ENCODE measurements at places on chromosomes 4 and X.

DNA sequence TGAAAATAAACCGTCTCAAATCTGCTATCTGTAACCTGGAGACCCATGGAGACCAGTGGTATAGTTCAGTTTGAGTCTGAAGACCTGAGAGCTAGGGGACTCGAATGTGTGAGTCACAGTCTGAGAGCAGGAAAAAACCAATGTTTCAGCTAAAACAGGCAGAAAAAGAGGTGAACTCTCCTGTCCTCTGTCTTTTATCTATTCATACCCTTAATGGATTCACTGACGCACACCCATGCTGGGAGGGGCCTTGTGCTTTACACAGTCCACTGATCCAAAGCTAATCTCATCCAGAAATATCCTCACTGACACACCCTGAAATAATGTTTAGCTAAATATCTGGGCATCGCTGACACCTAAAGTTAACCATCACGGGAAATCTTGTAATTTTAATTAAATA, 297.9 kb downstream of the GPM6A start:
- no peak for DNase-seq

GRCh38 chrX:132369617-132370326, 119.1 kb downstream of the MBNL3 start:
- DNase-seq, result no peak

DNA sequence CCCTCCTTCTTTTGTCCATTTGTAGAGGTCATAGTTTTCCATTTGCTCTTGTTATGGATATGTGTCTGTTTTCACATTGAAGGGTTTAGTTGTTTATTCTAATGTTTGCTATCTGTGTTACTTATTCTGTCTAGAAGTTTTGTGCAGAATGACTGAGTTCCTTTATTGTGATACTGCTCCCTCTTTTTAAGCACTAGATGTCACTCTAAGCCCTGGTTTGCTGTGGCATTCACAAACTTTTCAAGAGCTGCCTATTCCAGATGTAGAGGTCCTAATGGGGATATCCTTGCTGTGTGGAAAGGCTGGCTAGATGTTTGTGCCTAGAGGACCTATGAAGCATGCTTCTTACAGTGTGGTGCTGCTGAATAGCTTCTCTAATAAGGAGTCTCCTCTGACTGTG, 338.6 kb downstream of the SPIN4 start:
- no peak for DNase-seq

DNA sequence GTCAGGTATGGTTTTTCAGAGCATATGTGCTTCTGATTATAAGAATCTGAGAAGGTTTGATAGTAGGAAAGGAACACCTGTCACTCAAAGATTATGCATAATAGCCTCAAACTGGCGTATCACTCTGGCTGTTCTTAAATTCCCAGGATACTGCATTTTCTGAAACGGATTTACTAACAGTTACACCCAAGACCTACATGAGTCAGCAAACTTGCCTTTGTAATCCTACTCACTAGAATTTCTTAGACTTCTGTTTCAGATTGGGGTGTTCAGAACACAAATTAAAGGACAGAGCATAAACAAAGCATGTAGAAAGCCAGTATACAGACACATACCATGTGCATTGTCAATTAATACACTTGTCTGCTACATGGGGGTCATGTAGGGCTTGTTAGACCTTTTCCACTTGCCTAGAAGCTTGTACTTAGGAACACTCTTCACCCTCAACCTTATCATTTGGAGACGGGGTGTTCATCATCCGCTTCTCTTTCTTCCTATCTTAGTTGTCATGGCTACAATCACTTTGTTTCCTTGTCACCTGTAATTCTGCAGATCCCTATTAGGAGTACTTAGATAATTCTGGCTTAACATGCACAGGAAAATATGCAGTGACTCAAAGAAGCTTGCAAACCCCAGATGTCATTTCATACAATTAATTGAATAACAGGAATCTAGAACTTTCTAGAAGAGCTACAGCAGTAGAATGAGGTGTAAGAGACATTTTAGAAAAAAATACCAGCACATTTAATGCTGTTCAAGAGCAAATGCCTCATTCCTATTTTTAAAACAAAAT, 593.0 kb upstream of the TENM3 start:
- no peak for DNase-seq

DNA sequence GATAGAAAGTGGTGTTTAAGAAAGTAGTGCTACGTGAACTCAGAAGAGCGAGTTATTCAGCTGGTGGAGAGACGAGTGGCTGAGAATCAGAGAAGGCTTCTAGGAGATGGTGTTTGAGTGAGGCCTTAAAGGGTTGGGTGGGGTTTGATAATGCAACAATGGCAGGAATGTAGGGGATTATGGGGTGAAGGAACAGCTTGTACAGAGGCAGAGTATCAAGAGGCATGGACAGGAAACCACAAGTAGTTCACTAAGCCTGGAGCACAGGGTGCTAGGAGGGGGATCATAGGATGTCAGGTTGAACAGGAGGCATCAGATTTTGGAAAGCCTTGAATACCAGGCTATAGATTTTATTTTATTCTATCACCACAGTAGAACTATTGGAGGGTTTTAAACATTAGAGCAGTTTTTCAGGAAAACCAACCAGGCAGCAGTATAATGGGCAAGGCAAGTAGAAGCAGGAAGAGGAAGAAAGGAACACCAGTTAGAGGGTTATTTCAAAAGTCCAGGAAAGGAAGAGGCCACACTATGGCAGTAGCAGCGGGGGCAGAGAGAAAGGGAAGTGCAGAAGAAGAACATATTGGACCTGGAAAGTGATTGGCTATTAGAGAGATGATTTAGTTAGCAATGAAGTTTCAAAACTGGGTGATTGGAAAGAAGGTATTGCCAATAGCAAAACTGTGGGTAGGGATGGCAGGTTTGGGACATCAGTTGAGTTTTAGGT, 99.2 kb downstream of the DOCK11 start:
- no peak for DNase-seq

DNA sequence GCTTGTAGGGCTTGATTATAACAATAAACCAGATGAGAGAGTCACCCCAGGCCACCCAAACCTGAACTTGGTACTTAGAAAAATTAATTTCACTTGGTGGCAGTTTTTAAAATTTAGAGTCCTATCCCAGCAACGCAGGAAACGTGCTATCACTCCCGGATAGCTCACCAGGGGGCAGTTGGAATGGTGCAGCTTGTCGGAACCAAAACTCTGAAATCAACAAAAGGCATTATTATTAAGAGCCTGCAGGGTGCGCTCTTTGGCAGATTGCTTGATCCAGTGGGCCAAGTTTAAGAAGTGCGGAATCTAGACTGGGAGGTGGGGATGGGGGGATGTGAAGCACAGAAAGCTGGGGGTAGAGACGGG, 2.4 kb downstream of the FRAS1 start:
- DNase-seq, result peak; percentile 68

DNA sequence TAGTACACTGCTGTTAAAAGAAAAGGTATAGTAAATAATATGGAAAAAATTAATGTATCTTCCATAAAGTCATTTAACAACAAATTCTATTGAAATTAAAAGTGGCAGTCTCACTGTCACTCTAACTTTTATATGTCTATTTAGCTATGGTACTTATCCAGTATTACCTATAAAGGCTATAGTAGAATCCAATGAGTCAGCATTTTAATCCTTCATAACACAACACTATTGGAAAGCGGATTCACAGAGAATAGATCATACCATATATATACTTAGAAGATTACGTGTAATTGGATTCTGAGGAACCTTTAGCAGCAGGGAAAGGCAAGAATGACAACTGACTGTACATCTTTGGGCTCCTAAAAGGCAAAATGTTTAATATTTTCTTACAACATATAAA, 1942.6 kb downstream of the PCDH7 start:
- no peak for DNase-seq

- no peak for DNase-seq
These were observed 80.0 kb downstream of the NWD2 start for GRCh38 chr4:37324546-37324945.

DNA sequence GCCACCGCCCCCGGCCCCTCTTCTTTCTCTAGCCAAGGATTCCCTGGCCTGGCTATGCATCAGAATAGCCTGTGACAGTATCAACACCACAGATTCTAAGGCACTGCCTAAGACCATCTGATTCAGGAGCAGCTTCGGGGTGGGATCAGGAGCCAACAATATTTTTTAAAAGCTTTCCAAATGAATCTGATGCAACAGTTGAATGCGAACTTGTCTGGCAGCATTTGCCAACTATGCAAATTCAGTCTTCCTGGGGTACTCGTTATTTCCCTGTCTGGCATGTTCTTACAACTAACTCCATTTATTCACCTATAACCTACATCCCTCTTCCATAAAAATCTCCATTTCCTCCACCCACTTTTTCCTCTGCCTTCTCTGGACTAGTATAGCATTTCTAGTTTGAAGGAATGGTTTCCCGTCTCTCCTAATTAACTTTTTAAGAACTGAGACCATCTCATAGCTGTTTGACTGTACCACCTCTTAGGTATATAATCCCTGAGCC, 36.2 kb upstream of the UGDH start:
- DNase-seq, result no peak

DNA sequence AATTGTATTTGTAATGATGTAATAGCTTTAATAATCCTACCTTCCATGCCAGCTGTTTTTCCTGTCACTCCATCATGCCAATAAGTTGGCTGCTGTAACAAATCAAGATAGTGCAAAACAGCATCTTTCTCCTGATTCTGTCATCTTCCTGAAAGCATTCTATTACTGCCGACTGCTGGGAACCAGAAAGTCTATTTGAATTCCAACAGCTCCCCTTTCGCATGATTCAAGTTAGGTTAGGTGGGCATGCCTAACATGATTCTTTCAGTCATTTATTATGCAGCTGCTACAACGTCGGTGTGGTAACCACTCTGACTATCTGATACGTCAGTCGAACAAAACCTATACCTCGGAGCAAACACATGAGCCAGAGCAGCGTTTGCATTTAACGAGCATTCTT, 127.9 kb upstream of the DMD start:
- peak; percentile 12 for DNase-seq

DNA sequence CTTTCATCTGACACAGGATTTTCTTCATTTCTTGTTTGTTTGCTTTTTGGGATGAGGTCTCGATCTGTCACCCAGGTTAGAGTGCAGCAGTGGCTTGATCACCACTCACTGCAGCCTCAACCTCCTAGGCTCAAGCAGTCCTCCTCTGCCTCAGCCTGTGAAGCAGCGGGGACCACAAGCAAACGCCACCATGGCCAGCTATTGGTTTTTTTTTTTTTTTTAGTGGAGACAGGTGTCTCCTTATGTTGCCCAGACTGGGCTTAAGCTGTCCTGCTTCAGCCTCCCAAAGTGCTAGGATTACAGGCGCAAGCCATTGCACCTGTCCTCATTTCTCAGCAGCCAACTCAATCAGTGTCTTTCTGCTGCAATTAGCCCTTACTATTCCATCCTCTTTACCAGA, 10.3 kb downstream of the SPRY1 start:
- no peak for DNase-seq

- DNase-seq, result no peak
These were observed 54.6 kb upstream of the CLDN34 start for GRCh38 chrX:9912351-9913145.

DNA sequence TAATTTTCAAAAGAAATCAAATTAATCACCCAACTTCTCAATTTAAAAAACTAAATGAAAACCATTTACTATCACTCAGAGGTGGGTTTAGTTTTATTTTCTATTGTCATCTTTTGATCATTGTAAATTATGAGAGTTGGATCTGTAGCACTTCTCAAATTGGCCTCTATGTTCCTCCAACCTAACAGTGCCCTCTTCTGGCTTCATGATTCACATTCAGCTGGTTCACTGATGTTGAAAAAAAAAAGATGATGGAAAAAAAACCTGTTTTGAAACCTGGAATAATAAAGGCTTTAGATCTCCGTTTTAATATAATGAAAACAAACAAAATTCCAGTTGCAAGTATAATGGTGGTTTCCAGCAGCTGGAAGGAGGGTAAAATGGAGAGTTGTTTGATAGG, 2.4 kb upstream of the NBDY start:
- peak; percentile 46 for DNase-seq

- DNase-seq, result no peak
These were observed 57.6 kb downstream of the MAPK10 start for GRCh38 chr4:86302251-86302650.

- DNase-seq, result no peak
These were observed 322.7 kb upstream of the HAND2 start for GRCh38 chr4:173852775-173853174.

DNA sequence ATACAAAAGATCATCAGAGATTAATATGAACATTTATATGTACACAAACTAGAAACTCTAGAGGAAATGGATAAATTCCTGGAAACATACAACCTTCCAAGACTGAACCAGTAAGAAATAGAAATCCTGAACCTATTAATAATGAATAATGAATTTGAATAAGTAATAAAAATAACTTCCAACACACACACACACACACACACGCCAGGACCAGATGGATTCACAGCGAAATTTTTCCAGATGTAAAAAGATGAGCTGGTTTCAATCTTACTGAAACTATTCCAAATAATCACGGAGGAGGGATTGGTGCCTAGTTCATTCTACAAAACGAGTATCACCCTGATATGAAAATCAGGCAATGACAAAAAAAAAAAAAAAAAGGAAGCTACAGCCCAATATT, 1095.0 kb downstream of the FAT4 start:
- no peak for DNase-seq

DNA sequence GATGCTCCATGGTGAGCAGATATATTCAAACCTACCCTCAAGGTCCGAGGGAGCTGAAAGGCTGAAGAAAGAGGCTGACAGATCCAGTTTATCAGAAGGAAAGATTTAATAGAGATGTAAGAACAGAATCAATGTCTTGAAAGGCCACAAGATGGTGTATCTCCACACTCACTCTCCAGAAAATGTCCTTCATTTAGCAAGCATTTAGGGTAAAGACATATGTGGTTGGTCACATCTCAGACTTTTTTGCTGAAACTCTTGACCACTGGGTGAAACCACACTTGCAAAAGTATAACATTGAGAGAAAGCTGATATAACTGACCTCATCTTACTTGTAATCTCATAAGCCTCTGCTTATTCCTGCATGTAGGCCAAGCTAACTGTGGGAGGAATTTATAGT, 745.8 kb upstream of the GALNTL6 start:
- DNase-seq, result peak; percentile 26

GRCh38 chrX:55908661-55909212, 191.2 kb downstream of the RRAGB start:
- peak; percentile 11 for DNase-seq

DNA sequence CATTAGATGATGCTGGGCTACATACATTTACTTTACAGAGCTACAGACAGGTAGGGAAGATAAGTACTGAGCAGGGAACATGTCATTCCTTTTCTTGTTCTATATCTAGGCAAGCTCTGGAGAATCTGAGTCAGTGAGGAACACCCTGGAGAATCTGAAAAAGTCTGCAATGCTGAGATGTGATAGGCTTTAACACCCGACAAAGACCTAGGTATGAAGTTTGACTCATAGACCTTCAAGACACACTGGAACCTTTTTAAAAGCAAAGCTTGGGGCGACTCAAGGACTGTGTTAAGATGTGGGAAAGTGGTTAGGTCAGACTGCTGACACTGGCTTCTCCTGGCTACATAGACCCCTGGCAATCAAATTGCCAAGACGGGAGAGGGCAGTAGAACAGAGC, 42.8 kb downstream of the OSTC start:
- no peak for DNase-seq

All from H4 (cell line).